MV-4-11 (cell line): ENCODE measurements at places on chromosomes 16 and 17.

DNA sequence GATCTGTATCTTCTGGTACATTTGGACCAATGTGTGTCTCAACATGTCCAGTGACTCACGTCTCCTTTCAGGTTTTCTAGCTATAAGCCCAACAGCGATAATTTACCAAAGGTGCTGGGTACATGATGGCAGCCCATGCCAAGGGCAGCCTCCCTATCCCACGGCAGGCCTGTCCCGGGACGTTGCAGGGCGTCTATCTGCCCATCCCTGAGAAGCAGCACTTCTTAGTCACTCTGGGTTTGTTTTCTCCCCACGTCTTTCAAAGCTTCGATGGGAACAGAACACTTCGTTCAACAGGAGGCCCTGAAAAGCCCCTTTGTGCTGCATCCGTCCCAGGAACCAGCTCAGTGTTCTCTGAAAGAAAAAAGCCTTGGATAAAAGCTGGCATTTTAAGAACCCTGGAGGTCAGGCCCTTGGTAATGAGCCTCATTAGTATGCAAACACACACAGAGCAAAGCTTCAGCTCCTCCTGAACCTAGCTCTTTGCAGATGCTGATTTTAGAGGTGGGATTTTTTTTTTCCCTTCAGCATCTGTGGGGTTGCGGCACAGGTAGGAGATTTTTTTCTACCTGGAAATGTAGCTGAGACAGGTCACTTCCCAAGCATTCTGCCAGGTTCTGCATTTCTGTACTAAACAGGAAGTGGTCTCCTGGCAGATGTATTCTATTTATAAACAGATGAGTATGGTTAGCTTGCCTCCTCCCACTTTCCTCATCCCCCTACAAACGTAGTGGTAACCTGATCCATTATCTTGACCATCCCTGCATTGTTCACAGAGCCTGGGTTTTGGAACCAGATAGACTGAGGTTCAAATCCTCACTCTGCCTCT is 17.5 kb upstream of the MT4 start:
- DNase-seq, result peak; percentile 30

DNA sequence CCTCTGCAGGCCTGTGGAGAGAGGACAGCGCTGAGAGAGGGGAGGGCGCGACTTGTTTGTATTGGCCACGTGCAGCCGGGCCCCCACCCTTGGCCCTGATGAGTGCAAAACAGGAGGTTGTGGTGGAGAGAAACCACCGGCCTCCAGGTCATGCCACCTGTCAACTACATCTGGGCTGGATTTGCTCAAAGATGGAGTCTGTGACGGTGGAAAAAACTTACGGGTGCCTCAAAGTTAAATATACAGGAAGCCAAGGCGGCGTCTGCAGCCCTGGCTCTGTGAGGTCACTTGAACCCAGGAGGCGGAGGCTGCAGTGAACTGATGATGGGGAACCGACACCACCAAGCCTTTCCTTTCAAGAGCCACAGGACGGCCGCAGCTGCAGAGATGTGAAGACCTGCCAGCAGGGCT is 15.7 kb downstream of the C16orf74 start:
- DNase-seq, result peak; percentile 88

DNA sequence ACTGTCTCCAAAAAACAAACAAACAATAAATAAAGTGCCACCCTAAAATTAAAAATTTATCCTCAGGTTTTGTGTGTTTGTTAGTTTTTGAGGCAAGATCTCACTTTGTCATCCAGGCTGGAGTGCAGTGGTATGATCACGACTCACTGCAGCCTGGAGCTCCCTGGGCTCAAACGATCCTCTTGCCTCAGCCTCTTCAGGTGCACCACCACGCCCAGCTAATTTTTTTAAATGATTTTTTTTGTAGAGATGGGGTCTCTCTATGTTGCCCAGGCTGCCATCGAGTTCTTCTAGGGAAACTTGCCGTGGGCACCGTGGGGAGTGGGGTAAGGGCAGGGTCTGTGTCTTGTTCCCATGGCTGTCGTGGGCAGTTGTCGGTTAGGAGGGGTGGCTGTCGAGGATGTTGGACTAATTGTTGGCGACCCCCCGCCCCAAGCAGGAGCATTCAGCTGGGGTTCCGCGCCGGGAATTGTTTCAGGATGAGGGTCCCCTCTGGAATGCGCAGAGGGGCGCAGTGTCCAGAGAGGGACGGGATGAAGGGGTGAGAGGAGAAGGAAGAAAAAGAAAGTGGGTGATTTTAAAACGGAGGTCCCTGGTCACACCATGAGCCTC is 1.1 kb upstream of the RNF213 start:
- DNase-seq, result no peak

GRCh38 chr17:39755554-39756379 is 18.0 kb downstream of the GRB7 start:
- no peak for DNase-seq

- DNase-seq, result no peak
Measured at GRCh38 chr17:57781386-57782061, 36.4 kb upstream of the CCDC182 start.

DNA sequence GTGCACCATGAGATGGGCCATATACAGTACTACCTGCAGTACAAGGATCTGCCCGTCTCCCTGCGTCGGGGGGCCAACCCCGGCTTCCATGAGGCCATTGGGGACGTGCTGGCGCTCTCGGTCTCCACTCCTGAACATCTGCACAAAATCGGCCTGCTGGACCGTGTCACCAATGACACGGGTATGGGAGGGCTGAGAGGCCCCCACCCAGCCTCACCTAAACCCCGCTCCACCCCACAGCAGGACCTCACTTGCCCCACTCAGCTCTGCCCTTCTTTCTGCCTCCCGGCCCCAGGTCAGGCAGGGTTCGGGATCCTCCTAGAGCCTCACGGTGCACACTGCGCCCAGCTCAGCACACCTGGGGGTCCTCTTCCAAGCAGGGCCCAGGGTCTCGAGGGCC is 5.6 kb downstream of the ACE start:
- no peak for DNase-seq

- DNase-seq, result no peak
Measured at GRCh38 chr17:1839516-1839915, 9.7 kb downstream of the RPA1 start.

DNA sequence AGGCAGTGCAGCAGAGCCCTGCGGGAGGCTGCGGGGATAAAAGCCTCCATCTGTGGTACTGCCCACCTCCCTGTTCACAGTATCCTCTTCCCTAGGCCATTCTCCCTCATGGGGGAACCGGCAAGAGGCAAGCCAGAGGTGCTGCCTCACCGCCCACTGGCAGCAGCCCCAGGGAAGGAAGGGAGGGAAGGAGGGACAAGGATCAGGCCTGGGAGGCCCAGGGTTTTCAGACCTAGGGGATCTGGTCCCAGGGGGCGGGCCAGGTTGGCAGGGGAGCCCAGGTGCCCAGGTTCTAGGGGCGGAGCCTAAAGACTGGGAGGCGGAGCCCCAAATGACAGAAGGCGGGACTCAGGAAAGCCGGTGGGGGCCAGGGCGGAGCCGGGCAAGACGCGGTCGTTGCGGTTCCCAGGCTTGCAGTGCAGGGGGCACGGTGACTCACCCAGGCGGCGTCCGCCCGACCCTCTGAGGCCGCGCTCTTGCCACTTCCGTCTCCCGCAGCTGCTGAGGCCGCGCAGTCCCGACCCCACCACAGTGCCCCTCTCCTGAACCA is 3.0 kb upstream of the MTMR4 start:
- DNase-seq, result no peak

DNA sequence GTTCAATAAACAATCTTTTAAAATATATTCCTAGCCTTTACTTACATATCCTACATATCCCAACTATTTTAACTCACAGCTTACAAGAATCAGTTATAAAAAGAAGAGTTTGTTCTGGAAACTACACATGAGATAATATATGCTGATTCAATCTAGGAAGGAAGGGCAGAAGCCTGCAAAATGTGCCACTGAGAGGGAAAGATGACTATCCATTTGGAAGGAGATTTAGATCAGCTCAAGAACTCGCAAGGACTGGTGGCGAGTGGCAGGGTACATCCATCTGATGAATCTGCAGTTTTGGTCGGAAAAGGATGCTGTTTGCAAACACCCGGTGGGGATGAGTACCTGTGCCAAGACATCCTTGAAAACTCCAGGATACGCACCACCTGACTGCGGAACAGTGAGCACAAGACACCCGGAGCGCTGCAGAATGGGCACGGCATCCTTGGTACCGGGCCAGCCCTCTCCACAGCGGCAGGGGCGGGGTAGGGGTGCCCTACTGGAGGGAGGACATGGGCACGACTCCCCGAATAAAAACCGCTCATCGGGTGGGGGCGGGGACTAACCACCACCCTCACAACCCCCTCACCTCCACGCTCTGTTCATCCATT is 723 bp downstream of the TRIM37 start:
- DNase-seq, result no peak

DNA sequence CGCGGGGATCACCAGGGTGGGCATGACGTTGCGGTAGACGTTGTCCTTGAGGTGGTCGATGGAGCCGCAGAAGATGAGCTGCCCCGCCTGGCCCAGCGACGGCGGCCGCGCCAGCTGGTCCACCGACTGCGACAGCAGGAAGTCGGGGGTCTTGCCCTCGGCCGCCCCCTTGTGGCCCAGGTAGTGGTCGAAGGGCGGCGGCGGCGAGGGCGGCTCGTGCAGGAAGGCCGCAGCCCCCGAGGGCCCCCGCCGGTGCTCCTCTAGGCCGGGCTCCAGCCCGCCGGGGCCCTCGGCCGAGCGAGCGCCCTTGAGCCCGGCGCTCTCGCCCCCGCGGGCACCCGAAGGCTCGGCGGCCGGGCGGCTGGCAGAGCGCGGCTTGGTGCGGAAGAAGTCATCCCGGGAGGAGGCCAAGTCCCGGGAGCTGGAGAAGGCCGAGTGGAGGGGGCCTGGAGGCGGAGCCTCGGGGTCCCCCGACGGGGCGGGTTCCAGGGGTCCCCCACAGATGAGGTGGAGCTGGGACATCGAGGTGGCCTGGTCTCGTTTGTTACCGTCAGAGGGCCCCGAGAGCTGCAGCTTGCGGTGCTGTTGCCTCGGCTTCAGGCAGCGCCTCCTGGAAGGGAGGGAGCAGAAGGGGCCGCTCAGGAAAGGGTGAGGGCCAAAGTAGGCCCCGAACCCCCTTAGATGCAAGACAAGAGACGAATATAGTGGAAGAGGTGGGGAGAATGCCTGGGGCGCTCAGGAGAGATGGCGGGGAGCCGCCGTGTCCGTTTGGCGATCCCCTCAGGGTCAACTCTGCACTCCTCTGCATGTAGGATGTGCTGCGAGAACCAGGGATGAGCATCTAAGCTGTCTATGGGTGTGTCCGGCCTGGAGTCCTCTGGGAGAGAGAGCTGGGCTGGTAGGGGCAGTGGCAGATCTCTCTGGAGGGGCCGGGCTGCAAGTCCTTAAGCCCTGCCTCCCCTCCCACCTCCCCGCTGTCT is 8.8 kb downstream of the FAM171A2 start:
- no peak for DNase-seq

GRCh38 chr17:45852535-45853297 is 8.0 kb downstream of the SPPL2C start:
- peak; percentile 26 for DNase-seq

- no peak for DNase-seq
Measured at GRCh38 chr16:17571499-17572093, 100.8 kb upstream of the XYLT1 start.

- DNase-seq, result no peak
Measured at GRCh38 chr17:64327201-64327930, 63.3 kb downstream of the PECAM1 start.

- DNase-seq, result no peak
Measured at GRCh38 chr16:29719063-29719462, 26.7 kb downstream of the C16orf54 start.

DNA sequence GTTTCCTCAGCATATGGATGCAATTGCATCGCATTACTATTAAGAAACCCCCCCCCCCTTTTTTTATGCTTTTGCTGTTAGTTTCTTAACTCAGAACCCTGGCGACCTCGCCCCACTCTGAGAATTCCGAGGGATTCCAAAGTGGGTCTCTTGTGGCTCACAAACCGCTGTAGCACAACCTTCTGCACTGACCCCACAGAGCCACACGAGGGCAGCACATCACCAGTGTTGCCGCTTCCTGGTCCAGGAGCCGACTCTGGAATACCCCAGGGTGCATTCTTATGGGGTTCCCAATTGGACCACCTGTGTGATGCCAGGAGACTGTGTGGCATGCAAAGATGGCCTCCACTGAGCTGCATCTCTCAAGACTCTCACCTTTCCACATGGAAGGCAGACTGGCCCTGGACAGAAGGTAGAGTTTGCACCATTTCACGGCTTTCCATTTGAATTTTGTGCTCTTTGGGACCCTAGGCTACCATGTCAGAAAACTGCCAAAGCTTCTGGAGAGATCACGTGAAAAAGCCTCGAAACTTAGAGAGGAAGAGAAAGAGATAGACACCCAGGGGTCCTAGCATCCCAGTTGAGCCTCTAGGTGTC is 432.7 kb upstream of the ASIC2 start:
- DNase-seq, result peak; percentile 8

- no peak for DNase-seq
Measured at GRCh38 chr16:65446427-65446826, 324.6 kb upstream of the CDH11 start.
